CD4-positive, alpha-beta T cell treated with Interleukin-1 beta for 1 hour (primary cell): ENCODE measurements at places on chromosomes 6 and 20.

- DNase-seq, result peak; percentile 66
Measured at GRCh38 chr20:1870792-1871550, 24.2 kb upstream of the SIRPA start.

DNA sequence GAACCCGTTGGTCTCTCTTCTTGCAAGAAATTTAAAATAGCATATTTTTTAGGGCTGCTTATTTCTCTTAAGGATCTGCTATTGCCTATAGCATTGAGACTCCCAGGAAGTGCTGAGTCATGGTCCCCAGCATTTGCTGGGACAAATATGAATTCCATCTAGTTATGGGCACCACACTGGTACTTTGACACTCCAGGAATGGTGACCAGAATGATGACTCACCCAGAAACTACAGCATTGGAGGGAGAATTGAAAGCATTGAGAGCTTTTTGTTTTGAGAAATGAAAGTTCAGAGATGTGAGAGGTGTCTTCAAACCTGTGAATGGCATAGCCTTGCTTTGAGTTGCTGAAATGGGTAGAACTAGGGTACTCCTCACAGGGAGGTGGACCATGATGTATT, 699.7 kb downstream of the DHX35 start:
- DNase-seq, result no peak

DNA sequence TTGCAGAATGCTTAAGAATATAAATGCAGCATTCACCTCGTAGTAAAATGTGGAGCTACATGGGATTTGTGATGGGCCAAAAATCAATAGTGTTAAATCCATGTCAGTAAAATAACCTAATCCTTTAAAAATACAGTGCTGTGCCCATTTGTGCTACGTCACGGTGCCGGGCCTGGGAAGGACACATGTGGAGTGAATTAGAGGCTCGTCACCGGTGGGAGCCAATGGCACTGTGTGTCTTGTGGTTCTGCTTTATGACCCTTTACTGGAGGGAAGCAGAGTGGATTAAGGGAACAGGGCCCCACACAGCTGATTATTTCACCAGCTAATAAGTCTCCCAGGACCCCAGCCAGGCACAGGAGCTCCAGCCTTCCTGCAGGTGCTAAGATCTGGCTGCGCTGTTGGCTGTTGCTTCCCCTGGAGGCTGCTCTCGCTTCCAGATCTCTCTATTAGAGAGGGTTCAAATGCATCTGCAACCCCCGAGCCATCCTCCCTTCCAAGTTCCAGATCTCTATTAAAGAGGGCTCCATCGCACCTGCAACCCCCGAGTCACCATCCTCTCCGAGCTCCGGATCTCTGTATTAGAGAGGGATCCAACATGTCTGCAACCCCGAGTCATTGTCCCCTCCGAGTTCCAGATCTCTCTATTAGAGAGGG, 405.8 kb downstream of the CDH4 start:
- no peak for DNase-seq

DNA sequence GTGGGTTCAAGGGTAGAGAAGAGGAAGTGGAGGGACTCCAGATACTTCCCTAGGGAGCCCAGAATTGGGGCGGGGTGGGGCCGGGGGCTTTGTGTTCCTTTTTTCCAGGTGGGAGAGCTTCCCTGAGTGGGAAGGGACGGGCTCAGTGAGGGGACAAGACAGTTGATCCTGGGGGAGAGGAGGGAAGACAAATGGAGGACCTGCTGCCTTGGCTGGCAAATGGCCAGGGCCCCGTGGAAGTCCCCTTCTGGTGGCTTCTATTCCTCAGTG, 2.6 kb downstream of the CTSZ start:
- peak; percentile 58 for DNase-seq

DNA sequence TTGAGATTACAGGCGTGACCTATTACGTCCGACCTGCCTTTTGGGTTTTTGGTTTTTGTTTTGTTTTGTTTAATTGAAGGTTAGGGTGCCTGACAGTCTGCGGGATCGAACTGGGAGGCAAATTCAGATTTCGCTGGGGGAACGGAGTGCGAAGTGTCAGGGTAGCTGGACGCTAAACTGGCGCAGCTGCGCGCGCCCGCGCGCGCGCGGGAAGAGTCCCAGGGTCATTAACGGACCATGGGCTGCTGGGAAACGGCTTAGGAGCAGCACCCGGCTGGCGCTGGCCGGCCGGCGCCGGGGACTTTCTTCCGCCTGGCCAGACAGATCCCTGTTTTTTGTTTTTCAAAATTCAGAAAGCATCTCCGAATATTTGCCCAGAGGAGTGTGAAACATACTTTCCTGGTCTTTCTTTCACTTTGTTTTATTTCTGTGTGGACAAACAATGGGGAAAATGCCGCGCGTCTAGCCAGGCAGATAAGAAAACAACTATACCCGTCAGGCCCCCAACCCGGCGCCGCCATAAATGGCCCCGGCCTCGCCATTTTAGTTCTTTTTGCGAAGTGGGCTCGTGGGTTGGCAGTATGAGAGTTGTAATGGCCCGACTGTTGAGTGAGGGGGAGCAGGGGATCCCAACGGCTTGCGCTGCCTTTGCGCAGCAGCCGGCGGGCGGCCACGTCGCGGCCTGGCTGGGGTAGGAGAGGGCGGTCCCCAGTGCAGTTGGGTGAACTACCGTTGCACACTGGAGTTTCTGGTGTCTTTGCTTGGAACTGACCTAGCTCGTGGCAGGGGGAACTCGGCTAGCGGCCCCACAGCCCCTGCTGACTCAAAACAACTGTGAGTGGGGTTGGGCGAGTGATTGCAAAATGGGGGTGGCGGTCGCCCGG, 7.1 kb downstream of the HSPA1B start:
- DNase-seq, result peak; percentile 78

- DNase-seq, result no peak
Measured at GRCh38 chr6:8100159-8100854, 2.0 kb downstream of the EEF1E1 start.

DNA sequence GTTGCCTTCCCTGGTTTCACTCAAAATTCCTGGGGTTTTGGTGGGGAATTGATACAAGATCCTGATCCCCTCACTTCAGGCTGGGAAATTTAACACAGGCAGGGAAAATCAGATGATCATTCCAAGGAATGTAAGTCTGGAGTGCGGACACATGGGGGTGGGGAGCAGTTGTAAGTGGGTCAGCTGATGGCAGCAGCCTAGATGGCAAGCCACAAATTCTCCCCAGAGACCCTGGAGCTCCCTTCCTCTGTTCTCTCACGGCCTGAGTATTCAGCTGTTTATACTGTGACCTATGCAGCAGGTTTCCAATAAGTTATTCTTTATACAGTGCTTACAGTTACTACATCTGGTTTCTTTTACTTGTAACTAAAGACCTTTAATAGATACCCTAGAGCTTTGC, 144.9 kb downstream of the SH3BGRL2 start:
- no peak for DNase-seq

GRCh38 chr6:131862476-131862875, 54.7 kb downstream of the ENPP1 start:
- DNase-seq, result no peak

GRCh38 chr20:54377992-54378773, 97.2 kb upstream of the DOK5 start:
- DNase-seq, result no peak

DNA sequence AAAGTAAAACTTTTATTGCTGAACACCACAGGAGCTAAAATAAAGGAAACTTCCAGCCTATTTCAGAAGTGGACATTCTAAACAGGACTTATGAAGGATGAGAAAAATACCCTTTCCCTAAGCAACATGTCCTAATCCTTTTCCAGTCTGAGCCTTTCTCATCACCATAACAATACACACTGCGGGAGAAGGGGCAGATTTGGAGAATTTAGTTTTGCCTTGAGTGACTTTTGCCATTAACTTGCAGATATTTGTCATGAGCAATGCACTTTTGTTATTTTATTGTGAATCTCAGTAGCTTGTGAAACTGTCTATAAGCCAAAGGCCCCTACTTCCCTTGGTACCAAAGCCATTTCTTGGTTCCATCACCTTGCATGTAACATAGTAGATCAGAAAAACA, 53.0 kb upstream of the OLIG3 start:
- no peak for DNase-seq

DNA sequence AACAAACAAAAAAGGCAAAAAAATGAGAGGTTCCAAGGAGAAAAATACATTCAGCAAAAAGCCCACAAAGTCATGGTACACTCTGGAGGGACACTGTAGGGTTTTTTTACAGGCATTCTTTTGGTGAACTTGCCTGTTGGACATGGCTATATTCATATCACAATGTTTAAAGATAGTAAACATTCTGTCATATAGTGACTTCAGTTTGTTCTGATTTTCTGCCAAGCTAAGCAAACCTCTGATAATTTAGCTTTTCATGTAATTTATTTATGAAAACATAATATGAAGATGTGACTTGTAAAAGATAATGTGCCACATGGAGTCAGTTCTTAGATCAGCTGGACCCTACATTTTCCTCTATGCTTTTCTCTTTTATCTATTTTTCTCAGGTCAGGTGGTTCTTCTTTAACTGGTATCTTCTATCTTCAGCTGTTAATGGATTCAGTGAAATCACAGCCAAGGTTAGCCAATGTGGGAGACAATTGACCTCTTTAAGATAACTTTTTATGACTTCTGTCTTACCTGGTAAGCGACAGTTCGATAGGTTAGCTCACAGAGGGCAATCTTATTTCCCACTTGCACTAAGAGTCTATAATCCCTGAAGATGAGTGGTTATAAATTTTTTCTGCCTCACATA, 87.9 kb downstream of the ADGRB3 start:
- no peak for DNase-seq

DNA sequence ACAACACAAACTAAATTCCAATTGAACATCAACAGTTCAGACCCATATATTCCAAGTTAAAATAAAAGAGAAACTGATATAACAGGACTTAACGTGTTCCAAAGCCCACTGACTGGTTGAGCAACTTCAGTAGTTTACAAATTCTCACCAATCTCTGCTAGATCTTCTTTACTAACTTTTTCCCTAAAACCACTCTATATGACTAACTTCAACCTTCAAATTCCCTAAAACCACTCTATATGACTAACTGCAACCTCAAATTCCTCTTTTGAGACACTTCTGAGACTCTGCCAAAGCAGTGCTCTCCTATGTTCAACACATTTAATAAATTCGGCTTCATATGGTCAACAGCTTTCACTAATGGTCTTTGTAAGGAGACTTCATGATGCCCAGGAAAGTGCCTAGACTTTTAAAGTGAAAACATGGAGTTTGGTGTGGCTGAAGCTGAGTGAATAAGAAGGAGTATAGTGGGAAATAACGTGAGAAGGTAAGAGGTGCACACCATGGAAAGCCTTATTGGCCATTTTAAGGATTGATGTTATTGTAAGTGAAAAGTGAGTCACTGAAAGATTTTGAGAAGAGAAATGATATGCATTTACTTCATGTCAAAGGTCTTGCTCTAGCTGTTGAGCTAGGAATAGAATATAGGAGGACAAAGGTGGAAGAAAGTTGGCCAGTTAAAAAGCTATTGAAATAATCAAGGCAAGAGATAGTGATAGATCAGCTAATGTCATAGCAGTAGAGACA, 134.0 kb upstream of the HCRTR2 start:
- DNase-seq, result no peak

DNA sequence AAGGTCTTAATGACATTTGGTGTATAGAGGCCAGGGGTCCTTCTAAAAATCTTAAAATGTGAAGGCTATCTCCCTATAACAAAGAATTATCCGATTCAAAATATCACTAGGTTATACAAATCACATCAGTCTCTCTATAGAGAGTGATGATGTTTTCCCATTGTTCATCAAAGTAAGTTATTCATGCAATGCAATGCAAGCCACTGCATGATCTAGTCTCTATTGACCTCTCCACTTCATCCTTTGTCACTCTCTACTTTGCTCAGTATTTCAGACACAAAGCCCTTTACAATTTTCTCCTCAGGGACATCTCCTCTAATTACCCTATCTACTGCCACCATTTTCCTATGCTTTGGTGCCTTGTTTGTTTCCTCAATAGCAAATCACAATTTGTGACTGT, 628.0 kb downstream of the HTR1B start:
- no peak for DNase-seq

DNA sequence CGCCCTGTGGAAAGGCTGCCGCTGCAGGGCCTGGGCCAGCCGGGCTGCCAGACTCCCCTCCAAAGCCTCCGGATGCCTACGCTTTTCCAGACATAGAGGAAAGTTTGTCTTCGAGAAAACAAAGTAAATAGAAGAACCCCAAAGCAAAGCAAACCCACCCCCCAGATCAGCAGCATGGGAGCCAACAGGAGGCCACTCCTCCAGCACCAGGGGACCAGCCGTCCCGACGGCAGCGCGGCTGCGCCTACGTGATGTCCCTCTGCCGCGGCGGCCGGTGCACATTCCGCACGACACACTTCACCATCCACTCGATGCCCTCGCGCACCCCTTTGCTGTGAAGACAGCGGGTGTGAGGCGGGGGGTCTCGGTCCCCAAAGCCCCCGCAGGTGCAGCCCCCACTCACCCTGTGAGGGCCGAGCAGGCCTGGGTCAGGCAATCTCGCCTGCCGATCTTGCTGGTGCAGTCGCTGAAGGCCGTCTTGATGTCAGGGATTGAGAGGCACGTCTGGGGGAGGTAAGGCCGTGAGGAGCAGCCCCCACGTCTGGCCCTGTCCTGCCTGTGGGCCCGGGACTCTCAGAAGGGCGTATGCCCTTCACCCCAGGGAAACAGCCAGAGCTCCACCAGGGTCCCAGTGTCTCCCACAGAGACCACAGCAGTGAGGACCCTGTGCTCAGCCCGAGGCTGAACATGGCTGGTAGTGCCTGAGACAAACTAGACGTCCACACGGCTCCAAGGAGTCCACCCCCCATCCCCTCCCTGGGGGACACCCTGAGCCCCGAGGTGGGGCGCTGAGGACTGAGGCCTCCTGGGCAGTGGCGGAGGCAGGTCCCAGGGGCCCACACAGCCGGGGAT, 4.0 kb downstream of the TNFRSF6B start:
- no peak for DNase-seq
